ENCODE measurements at places on chromosomes 6 and 20.

- peak; percentile 85 for DNase-seq
These were observed at the start of gene RGL2 for GRCh38 chr6:33298773-33299236. Gene RGL2, minus strand, starts transcription at chr6:33298942. Its CDS starts 332 bp downstream, at chr6:33298610.

GRCh38 chr6:132712366-132712765, 1.5 kb downstream of the VNN1 start:
- DNase-seq, result peak; percentile 22

DNA sequence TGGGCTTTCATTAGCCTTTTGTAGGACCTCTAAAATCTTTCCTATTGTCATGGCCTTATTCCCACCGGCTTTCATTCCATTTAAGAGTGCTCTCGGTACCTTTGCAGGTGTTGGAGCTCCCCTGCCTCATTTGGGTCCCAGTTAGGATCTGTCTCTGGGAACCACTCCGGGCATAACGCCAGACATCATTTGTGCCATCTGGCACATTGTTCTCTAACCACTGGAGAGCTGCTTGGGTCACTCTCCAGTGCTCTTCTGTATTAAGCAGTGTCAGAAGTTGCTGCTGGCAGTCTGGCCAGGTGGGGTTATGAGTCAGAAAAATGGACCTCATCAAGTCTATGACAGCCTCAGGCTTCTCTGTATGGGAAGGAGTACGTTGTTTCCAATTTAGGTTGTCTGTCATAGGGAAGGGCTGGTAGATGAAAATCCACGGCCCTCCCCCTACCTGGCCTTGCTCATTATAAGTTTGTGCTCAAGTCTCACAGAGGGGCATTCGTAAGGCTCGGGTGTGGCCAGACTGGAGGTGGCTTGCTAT, 62.9 kb upstream of the MOCS1 start:
- DNase-seq, result no peak

DNA sequence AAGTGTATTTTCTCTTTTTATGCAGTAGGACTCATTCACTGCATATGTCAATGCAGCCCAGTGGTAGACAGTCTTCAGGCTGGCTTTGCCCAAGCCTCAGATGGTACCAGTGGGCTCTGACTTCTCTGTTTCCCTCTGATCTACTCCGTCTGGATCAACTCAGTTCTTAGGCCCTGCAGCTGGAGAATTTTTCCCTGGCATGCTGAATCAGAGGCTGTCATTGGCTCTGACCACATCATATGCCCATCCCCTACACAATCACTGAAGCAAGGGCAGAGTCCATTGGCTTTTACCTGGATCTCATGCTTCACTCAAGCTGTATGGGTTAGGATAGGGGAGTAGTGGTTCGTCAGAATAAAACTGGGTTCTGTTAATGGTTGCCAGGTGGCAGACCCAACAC, 57.8 kb downstream of the KIZ start:
- DNase-seq, result no peak

GRCh38 chr6:155327326-155328073, 13.2 kb upstream of the TFB1M start:
- DNase-seq, result peak; percentile 49

GRCh38 chr20:45370571-45371160, 7.5 kb downstream of the TP53TG5 start:
- no peak for DNase-seq

DNA sequence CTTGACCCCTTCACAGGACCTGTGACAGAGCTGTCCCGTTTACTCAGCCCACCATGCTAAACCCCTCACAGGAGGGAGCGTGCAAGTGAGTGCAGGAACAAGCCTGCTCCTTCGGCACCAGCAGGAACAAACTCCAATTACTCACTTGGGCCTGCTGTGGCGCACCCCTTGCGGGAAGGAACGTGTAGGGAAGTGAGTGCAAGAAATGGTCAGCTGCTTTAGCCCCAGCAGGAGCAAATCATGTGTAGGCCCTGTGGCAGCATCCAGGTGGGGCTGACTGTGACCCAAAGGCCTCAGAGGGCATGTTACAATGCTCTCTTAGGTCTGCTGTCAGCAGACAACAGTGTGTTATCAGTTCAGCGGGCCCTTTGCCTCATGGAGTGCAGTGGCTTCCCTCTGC, 574.4 kb downstream of the PRKN start:
- no peak for DNase-seq

DNA sequence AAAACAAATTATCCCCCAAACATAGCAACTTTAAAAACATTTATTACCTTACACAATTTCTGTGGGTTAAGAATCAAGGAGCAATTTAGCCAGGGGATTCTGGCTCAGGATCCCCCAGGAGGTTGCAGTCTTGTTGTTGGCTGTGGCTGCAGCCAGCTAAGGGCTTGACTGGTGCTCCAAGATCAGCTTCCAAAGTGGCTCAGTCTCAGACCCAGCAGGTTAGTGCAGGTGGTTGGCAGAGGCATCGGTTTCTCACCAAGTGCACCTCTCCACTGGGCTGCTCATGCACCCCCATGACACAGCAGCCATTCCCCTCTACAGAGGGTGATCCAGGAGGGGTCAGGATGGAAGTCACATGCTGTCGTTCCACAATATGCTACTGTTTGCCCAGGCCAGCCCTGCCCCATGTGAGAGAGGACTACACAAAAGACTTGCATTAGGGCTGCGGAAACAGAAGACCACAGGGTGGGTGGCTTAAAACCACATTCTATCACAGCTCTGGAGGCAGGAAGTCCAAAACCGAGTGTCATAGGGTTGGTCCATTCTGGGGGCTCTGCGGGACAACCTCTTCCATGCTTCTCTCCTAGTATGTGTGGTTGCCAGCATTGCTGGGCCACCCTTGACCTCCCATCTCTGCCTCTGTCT, 125.8 kb downstream of the C6orf118 start:
- DNase-seq, result no peak

GRCh38 chr20:20836836-20837235, 124.4 kb upstream of the RALGAPA2 start:
- DNase-seq, result no peak

DNA sequence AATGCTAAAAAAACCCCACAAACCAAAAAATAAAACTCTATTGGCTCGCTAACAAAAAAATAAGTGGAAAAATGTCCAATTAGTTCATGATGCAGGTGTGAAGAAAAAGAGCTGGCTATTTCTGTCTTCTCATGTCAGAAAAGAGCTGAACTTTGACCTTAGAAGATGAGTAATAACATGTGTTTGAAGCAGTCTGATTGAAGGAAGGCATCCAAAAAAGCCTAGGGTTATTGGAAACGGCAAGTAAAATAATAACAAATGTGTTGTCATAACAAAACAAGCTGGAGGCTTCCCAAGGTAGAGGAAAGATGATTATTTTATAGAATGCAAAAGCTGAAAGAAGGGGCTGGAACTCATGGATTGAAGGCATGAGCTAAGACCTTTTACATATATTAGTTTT, 94.4 kb upstream of the FAM184A start:
- DNase-seq, result no peak

DNA sequence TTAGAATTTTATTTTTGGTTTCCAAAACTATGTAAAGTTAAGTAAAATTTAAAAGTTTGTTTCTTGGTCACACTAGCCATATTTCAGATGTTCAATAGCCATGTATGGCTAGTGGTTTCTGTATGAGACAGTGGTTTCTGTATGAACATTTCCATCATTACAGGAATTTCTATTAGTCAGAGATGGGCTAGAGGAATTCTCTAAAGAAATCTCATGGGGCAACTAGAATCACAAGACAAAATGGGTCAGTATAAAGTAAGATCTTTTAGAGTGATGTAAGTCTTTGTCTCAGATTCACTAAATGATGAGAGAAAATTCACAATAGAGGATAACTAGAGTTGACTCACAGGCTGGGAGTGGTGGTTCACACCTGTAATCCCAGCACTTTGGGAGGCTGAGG, 149.0 kb downstream of the FUT9 start:
- DNase-seq, result no peak

DNA sequence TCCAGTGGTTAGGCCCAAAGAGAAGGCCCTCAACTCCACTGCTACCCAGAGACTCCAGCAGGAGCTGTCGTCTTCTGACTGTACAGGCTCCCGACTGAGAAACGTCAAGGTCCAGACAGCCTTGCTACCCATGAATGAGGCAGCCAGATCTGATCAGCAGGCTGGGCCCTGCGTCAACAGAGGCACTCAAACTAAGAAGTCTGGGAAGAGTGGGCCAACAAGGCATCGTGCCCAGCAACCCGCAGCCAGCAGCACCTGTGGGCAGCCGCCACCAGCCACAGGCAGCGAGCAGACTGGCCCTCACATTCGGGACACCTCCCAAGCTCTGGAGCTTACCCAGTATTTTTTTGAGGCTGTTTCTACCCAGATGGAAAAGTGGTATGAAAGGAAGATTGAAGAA, 8.1 kb downstream of the LYRM2 start:
- DNase-seq, result no peak

GRCh38 chr20:50343490-50344179, 153.0 kb downstream of the CEBPB start:
- no peak for DNase-seq

- DNase-seq, result no peak
These were observed 85.3 kb downstream of the TBC1D7 start for GRCh38 chr6:13243033-13243432.

DNA sequence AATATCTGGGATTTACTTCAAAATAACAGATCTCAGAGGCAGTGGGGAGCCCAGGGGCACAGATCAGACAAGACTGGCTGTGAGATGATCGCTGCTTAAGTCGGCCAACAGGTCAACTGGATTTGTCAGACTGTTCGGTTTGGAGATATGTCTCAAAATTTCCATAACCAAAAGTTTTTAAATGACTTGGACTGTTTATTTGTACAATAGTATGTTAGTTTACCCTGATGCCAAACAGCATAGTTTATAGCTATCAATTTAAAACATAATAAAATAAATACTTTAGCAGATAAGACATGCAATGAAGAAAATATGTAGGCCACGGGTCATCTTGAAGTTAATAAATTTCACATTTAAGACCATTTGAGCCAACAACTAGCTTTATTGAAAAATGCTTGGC, 126.7 kb downstream of the IRF4 start:
- no peak for DNase-seq

- no peak for DNase-seq
These were observed 247.9 kb upstream of the SLC35B3 start for GRCh38 chr6:8683204-8683603.
